Left lung (tissue), 14 donors: ENCODE measurements at places on chromosomes 4 and X. TPM values are rescaled to one million over a fixed set of nuclear protein-coding genes. Genes with fewer than 3 reads are reported as not detected.

- no peaks in the 10 kb centered on the region for H3K27me3 ChIP-seq
- no peak for DNase-seq
- H3K4me1 ChIP-seq, result no peaks in the 10 kb centered on the region
- H3K36me3 ChIP-seq, result no peaks in the 10 kb centered on the region
- H3K4me3 ChIP-seq, result no peak overlapping the region
Measured at GRCh38 chr4:85445050-85445639, 29.8 kb upstream of the ARHGAP24 start.

SPOCK3 gene
- 0.98 TPM for polyA plus RNA-seq

DNA sequence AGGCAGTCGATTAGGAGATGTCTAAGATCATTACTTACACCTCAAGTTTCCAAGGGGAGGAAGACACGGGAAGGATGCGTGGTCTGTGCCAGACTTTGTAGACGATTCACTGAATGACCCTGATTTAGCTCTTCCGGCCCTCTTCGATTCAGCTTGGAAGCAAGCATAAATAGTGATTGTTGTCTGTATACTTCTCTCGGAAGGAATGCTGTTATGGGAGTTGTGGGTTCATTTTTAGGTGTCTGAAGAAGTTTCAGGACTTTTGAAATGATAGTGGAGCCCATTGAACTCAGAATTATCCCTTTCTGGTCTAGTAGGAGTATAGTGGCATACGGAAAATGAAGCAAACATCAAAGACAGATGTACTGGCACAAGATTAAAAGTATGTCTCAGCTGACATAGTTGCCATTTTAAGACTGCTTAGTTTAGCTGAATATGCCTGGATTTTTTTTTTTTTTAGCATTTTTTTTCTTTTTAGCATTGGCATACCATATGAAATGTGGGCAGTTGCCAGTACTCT is 1.0 kb upstream of the ANKRD17 start:
- peak overlapping the region; percentile 61 for H3K4me3 ChIP-seq
- H3K27me3 ChIP-seq, result no peaks in the 10 kb centered on the region
- H3K36me3 ChIP-seq, result no peaks in the 10 kb centered on the region
- peak overlapping the region; percentile 98 for H3K27ac ChIP-seq

RADX gene
- 10.6 TPM for polyA plus RNA-seq

FAM9C gene
- polyA plus RNA-seq, result 0.77 TPM

GRCh38 chr4:74415602-74416300 is 29.2 kb upstream of the AREG start:
- no peaks in the 10 kb centered on the region for H3K27me3 ChIP-seq
- no peak overlapping the region for H3K27ac ChIP-seq
- no peak for DNase-seq

- H3K27ac ChIP-seq, result no peak overlapping the region
- no peaks in the 10 kb centered on the region for H3K27me3 ChIP-seq
- no peak for DNase-seq
- H3K4me3 ChIP-seq, result no peak overlapping the region
Measured at GRCh38 chr4:138190452-138190858, 51.7 kb downstream of the SLC7A11 start.

- H3K27me3 ChIP-seq, result no peaks in the 10 kb centered on the region
- peaks cover 20% of the 10 kb centered on the region for H3K4me1 ChIP-seq
- peak overlapping the region; percentile 57 for H3K27ac ChIP-seq
- H3K36me3 ChIP-seq, result no peaks in the 10 kb centered on the region
- no peak for DNase-seq
Measured at GRCh38 chr4:152106781-152107321, 346.0 kb upstream of the GATB start.

ARL9 gene
- 0.34 TPM for polyA plus RNA-seq

DNA sequence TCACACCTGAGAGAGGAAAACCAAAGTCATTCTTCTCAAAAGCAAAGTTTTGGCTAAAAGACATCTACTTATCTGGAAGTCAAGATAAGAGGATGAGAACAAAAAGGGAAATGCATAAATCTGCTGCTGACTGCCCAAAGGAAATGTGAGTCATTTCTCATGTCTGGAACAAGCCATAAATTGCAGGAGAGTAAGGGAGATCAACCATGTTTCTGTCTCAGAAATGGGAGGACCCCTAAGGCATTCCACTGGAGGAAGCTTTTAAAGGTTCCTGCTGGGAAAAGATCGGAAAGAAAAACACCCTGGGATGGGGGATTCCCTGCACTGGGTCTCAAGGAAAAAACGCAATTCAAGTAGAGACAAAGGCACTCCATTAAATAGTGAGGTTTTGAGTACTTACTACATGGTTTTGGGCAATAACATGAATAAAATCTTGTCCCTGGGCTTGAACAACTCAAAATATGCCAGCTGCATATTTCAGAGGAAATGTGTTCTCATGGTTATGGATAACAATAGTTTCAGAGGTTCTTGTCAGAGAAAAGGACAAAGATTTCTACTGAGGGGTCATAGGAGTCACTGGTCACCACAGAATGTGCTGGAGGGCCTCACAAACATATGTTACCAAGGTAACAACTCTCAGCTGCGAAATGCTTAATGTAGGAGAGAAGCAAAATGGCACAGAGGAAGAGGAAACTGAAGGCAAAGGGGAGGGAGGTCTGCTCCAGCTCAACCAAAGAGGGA is 19.3 kb downstream of the GPR143 start:
- H3K36me3 ChIP-seq, result no peaks in the 10 kb centered on the region
- H3K27me3 ChIP-seq, result no peaks in the 10 kb centered on the region
- H3K4me3 ChIP-seq, result no peak overlapping the region
- no peaks in the 10 kb centered on the region for H3K4me1 ChIP-seq

DCAF12L1 gene
- polyA plus RNA-seq, result 0.51 TPM

GRCh38 chr4:170497112-170497511 is 407.4 kb upstream of the AADAT start:
- H3K36me3 ChIP-seq, result no peaks in the 10 kb centered on the region
- no peak for DNase-seq
- H3K27me3 ChIP-seq, result no peaks in the 10 kb centered on the region

FGF5 gene
- not detected for polyA plus RNA-seq

DNA sequence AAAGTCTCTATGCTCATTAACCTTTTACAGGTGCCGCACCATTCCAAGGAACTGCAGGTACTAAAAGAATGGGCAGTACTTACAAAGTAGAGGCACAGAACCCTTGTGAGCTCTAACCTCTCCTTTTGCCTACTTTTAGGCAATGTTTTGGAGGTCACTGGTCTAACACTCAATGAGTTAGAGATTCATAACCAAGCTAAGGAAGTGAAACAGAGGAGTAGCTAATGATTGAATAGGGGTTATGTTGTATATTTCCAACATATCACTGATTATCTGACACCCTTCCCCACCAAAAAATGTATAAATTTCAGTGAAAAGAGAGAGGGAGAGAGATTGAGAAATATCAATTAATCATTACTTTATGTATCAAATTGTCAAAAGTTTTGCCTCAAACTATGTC is 269.3 kb downstream of the PCDH7 start:
- H3K36me3 ChIP-seq, result no peaks in the 10 kb centered on the region
- H3K4me3 ChIP-seq, result no peak overlapping the region
- no peak overlapping the region for H3K27ac ChIP-seq
- no peaks in the 10 kb centered on the region for H3K27me3 ChIP-seq

DNA sequence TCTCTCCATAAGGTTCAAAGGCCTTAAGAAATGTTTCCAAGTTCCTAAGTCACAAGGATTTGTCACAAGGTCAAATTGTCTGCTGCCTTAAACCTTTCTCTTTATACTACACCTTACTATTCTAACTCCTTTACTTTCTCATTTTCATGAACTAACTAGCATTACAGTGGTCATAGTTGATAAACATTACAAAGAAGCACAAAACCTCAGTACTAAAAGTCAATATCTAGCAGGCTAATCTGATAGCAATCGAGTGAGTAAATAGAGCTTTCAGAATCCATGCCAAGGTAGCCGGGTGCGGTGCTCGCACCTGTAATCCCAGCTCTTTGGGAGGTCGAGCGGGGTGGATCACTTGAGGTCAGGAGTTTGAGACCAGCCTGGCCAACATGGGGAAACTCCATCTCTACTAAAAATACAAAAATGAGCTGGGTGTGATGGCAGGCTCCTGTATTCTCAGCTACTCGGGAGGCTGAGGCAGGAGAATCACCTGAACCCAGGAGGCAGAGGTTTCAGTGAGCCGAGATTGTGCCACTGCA is 510.0 kb downstream of the GBA3 start:
- no peaks in the 10 kb centered on the region for H3K4me1 ChIP-seq
- H3K27me3 ChIP-seq, result no peaks in the 10 kb centered on the region
- no peaks in the 10 kb centered on the region for H3K36me3 ChIP-seq
- H3K4me3 ChIP-seq, result no peak overlapping the region

PWWP3B gene
- 4.4 TPM for polyA plus RNA-seq

GRCh38 chr4:18294846-18295245 is 273.3 kb upstream of the LCORL start:
- no peak overlapping the region for H3K4me3 ChIP-seq
- H3K4me1 ChIP-seq, result no peaks in the 10 kb centered on the region
- H3K36me3 ChIP-seq, result no peaks in the 10 kb centered on the region
- no peaks in the 10 kb centered on the region for H3K27me3 ChIP-seq

GAGE13 gene
- polyA plus RNA-seq, result not detected

- no peak overlapping the region for H3K4me3 ChIP-seq
- no peak for DNase-seq
- no peak overlapping the region for H3K27ac ChIP-seq
- no peaks in the 10 kb centered on the region for H3K27me3 ChIP-seq
- no peaks in the 10 kb centered on the region for H3K4me1 ChIP-seq
- H3K36me3 ChIP-seq, result no peaks in the 10 kb centered on the region
Measured at GRCh38 chrX:69060631-69061408, 104.4 kb downstream of the PJA1 start.

DNA sequence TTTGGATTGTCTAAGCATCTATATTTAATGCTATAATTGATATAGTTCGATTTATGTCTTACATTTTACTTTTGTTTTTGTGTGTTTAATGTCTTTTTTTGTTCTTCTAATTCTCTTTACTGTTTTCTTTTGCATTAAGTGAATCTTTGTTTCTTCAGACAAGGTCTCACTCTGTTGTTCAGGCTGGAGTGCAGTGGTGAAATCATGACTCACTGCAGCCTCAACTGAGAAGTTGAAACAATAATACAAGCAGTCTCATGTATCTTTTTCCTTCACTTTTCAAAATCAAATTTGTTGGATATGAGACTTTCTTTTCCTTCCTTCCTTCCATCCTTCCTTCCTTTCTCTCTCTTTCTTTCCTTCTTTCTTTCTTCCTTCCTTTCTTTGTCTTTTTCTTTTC is 1401.6 kb downstream of the ADGRL3 start:
- no peak overlapping the region for H3K27ac ChIP-seq
- H3K4me3 ChIP-seq, result no peak overlapping the region

COL4A5 gene
- polyA plus RNA-seq, result 190 TPM

- H3K27ac ChIP-seq, result no peak overlapping the region
- H3K4me1 ChIP-seq, result no peaks in the 10 kb centered on the region
- H3K36me3 ChIP-seq, result no peaks in the 10 kb centered on the region
- no peak overlapping the region for H3K4me3 ChIP-seq
- no peaks in the 10 kb centered on the region for H3K27me3 ChIP-seq
- DNase-seq, result no peak
Measured at GRCh38 chrX:109782994-109783700, 50.1 kb upstream of the ACSL4 start.

DNA sequence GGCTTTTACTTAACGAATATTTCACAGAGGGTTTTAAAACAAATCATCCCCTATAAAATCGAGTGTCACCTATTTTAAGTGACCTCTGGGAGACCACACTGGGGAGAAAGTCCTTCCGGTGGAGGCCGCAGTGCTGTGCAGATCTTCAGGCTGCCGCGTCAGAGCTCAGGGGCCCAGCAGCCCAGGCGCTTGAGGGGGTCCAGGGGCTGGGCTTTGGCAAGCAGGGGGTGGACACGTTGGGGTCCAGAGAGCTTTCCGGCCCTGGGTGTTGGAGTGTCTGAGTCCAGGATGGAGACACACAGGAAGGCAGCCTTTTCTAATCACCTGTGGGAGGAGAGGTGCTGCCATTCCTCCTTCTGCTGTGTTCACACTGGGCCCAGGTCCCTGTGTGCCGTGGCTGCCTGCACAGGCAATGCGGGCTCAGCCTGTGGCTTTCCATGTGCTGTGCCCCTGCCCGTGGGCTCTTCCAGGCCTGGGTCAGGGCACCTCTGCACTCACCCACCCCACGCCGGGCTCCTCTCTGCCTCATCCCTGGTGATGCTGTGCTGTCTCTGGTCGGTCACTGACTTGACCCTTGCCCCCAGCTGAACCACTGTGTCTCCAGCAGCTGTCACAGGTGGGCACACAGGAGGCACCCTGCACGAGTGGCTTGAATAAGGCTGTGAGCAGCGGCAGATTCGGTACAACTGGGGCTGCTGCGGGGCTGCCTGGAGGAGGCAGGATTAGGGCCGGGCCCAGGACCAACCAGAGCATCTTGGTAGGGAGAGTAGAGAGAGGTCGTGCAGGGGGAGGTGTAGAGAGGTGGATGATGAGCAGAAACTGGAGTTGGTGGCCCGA is 10.0 kb downstream of the HTRA3 start:
- peaks cover 3% of the 10 kb centered on the region for H3K4me1 ChIP-seq
- H3K4me3 ChIP-seq, result no peak overlapping the region
- no peak overlapping the region for H3K27ac ChIP-seq
- DNase-seq, result no peak
- H3K36me3 ChIP-seq, result no peaks in the 10 kb centered on the region

DNA sequence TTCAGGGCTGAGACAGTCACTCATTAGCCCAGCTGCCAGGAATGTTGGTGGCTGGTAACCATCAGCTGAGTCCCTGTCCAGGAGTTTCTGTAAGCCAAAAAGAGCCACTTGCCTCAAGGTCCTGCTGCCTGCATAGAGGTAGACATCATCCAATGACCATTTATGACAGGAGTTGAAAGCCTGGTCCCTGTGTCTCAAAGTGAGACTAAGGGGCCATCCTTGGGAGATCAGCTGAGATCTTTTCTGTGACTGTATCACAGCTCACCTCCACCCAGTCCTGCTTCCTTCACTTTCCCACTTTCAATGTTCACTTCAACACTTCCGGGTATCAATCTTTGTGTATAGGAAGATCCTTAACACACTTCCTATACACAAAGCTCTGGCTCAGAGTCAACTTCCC is 28.4 kb upstream of the MAOA start:
- H3K36me3 ChIP-seq, result no peaks in the 10 kb centered on the region
- no peak for DNase-seq
- H3K27me3 ChIP-seq, result no peaks in the 10 kb centered on the region

AKAP14 gene
- polyA plus RNA-seq, result 0.81 TPM

- no peak for DNase-seq
- H3K27ac ChIP-seq, result no peak overlapping the region
- H3K27me3 ChIP-seq, result no peaks in the 10 kb centered on the region
- no peaks in the 10 kb centered on the region for H3K4me1 ChIP-seq
- no peaks in the 10 kb centered on the region for H3K36me3 ChIP-seq
Measured at GRCh38 chr4:38468339-38468866, 195.6 kb upstream of the KLF3 start.

- no peak overlapping the region for H3K4me3 ChIP-seq
- no peak overlapping the region for H3K27ac ChIP-seq
- no peaks in the 10 kb centered on the region for H3K27me3 ChIP-seq
- no peaks in the 10 kb centered on the region for H3K36me3 ChIP-seq
- DNase-seq, result peak; percentile 13
- no peaks in the 10 kb centered on the region for H3K4me1 ChIP-seq
Measured at GRCh38 chr4:3684546-3684945, 81.6 kb upstream of the ADRA2C start.

DNA sequence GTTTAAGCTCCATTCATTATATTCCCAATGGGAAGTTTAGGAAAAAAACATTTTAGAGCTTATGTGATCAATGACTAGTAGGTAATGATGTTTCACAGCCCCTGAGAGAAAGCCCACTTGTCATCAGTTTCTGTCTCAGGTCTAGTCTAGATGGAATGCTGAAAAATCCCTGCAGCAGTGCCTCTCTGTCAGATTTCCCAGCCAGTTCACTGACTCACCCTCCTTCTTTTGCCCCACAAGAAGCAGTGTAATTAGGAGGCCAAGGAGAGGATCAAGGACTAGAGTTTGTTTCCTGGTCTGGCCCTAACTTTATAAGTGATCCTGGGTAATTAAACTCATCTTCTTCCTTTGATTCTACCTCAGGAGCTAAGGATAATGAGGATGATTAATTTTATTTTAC is 118.7 kb upstream of the ANXA3 start:
- no peaks in the 10 kb centered on the region for H3K27me3 ChIP-seq
- H3K4me1 ChIP-seq, result no peaks in the 10 kb centered on the region
- H3K36me3 ChIP-seq, result no peaks in the 10 kb centered on the region
- no peak for DNase-seq
